ENCODE measurements at places on chromosomes 1 and 21.

DNA sequence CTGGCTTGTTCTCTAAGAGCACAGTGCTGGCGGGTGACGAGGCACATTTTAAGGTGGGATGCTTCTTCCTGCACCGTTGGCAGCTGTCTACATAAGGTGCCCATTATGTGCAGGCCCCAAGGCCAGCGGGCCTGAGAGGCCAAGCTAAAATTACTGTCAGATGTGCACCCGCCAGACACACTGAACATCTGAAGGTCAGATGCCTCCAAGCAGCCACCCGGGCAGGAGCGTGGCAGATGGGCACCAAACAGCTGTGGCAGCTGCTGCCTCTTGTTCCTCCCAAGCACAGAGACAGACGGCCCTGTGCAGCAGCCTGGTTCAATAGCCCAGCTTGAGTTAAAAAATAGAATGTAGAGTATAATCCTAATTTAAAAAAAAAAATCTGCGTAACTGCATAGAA, 211.9 kb upstream of the EDN2 start:
- DNase-seq, result no peak

- no peak for DNase-seq
These were observed 150.7 kb downstream of the TOMM20 start for GRCh38 chr1:234977875-234978396.

GRCh38 chr1:110722807-110723206, 48.1 kb upstream of the KCNA3 start:
- DNase-seq, result no peak

DNA sequence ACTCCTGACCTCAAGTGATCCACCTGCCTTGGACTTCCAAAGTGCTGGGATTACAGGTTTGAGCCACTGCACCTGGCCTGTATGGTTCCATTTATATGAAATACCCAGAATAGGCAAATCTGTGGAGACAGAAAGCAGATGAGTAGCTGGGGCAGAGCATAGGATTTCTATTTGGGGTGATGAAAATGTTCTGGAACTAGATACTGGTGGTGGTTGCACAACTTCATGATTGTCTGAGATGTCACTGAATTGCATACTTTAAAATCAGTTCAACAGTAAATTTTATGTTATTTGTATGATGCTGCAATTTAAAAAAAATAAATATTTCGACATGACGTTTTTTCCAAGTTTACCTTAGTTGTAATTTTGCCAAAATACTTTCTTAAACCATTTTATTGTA, 23.9 kb downstream of the ITSN1 start:
- DNase-seq, result no peak

- no peak for DNase-seq
These were observed 15.0 kb upstream of the TGFB2 start for GRCh38 chr1:218330043-218330623.
